ENCODE measurements at places on chromosomes 16 and 17. TPM values are rescaled to one million over a fixed set of nuclear protein-coding genes. Genes with fewer than 3 reads are reported as not detected.

The TBC1D28 gene
- total RNA-seq, result not detected

The EIF1 gene
- 365 TPM for total RNA-seq

The IGF2BP1 gene
- total RNA-seq, result not detected

The FA2H gene
- not detected for total RNA-seq

The ZNF205 gene
- 4.8 TPM for total RNA-seq

The USP32 gene
- 83.2 TPM for total RNA-seq

GRCh38 chr17:38324772-38325171 lies 19.0 kb downstream of the GPR179 start:
- no peak overlapping the region for H3K4me3 ChIP-seq
- no peak overlapping the region for H3K27ac ChIP-seq
- no peaks in the 10 kb centered on the region for H3K27me3 ChIP-seq
- H3K36me3 ChIP-seq, result no peaks in the 10 kb centered on the region
- H3K4me1 ChIP-seq, result no peaks in the 10 kb centered on the region
- DNase-seq, result no peak

- no peaks in the 10 kb centered on the region for H3K36me3 ChIP-seq
- DNase-seq, result no peak
- H3K4me3 ChIP-seq, result peak overlapping the region; percentile 57
- H3K27ac ChIP-seq, result no peak overlapping the region
- H3K27me3 ChIP-seq, result peaks cover 57% of the 10 kb centered on the region
Measured at GRCh38 chr17:34580685-34581445, 1.5 kb downstream of the TMEM132E start.

GRCh38 chr16:68512183-68512582 lies 26.9 kb upstream of the ZFP90 start:
- no peaks in the 10 kb centered on the region for H3K36me3 ChIP-seq
- DNase-seq, result no peak
- no peak overlapping the region for H3K4me3 ChIP-seq
- H3K27ac ChIP-seq, result no peak overlapping the region
- peaks cover 6% of the 10 kb centered on the region for H3K27me3 ChIP-seq

- DNase-seq, result no peak
- H3K27ac ChIP-seq, result no peak overlapping the region
- H3K36me3 ChIP-seq, result no peaks in the 10 kb centered on the region
- peak overlapping the region; percentile 59 for H3K4me3 ChIP-seq
- peaks cover 32% of the 10 kb centered on the region for H3K4me1 ChIP-seq
Measured at GRCh38 chr17:32519228-32520103, 32.7 kb downstream of the CDK5R1 start.

- H3K36me3 ChIP-seq, result no peaks in the 10 kb centered on the region
- no peaks in the 10 kb centered on the region for H3K4me1 ChIP-seq
- peaks cover 4% of the 10 kb centered on the region for H3K27me3 ChIP-seq
- no peak overlapping the region for H3K27ac ChIP-seq
Measured at GRCh38 chr17:5769593-5770354, 185.5 kb upstream of the NLRP1 start.

Measured in gastrocnemius medialis (tissue), 4 donors.